ENCODE measurements at places on chromosomes 16 and 17.

DNA sequence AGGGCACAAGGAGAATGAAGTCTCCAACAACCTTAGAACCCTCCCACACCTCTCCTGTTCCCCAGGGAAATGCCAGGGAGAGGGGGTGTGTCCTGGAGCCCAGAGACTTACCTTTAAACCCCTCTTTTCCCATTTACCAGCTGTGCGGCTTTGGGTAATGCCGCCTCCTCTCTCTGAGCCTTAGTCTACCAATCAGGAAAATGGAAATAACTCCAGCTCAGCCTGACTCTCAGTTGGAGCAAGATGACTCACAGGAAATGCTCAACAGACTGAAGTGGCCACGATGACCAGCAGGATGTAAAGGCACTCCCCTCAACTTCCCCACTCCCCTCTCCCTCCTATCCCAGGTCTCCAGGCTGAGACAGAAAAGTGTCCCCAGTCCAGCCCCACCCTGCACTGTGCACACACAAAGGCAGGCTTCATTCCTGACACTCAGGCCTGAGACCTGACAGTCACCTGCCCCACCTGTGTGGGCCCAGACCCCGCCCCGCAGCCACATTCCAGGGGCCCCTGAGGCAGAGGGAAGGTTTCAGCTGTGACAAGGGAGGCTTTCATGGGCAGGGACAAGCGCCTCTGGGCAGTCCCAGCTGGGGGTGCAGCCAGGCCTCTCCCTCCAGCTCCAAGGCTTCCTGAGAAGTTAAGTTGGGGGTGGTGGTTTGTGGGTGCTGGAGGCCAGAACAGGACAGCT is 3.0 kb upstream of the KRT15 start:
- no peak for DNase-seq

- peak; percentile 45 for DNase-seq
These were observed 475.0 kb downstream of the HS3ST3B1 start for GRCh38 chr17:14775731-14776492.

DNA sequence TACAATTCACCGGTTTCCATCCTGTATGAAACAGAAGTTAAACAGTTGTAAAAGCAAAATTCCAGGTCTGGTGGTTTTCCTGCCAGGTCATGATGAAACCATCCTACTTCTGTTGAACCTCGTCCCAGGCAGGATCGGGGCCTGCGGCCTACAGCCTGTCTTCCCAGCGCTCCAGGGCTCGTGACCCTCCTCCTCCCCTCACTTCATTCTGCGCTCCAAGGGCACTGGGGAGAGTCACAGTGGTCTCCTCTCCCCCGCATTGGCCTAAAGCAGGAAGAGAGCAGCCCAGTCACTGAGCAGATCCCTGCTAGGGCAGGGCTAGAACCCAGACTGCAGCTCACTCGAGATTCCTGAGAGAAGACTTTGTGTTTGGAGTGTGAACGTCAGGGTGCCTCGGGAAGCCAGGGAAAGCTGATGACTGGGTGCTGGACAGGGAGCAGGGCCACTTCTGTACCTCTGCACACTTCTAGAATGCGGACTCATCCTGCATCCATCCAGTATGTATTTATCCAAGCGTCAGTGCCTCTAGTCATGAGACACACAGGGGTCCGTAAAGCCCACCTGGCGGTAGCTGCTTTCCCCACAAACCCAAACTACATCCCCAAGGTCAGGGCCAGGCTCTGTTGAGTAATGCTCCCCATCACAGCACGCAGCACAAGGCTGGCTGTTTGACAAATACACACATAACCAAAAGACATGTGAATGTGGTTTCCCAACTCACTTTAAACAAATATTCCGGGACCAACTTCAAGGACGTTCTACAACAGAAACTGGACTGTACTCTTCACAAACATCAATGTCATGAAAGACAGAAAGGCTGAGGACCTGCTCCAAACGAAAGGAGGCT is 1.7 kb upstream of the ITGAE start:
- DNase-seq, result peak; percentile 70

GRCh38 chr16:3787924-3788661 is 70.8 kb upstream of the TRAP1 start:
- DNase-seq, result no peak

GRCh38 chr16:15836965-15837611 is 19.7 kb downstream of the MYH11 start:
- no peak for DNase-seq

DNA sequence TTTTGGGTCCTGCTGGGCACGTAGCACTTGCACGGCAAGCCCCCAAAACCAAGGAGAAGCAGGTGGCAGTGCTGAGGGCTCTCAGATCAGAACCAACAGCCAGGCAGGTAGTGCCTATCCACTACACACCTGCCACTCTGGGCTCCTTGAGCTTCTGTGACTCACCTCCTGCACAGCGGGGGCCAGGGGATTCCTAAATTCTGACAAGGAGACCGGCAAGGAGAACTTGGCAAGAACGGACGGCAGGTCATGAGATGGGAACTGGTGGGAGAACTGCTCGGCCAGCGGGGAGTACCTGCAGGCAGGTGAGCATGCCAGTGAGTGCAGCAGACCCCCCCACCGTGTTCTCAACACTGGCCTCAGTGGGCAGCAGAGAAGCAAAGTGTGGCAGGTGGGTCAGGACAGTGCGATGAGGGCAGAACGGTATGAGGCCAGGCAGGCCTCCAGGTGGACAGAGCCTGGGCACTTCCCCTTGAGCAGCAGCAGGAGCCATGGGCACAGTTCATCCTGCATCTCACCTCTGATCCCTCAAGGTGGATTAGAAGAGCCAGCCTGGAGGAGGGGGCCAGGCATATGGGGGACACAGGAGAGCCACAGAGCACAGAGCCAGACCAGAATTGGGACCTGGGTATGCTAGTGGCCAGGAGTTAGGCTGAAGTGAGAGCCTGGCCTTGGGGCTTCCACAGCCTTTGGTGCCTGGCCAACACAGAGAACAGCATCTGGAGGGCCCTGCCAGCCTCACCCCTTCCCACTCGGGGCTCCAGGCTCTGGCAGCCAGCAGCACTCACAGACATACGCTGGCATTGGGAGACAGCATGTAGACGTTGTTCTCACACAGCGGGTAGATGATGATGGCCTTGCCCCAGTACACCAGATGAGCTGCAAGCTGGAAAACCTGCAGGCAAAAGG is 14.7 kb downstream of the MPG start:
- DNase-seq, result no peak

DNA sequence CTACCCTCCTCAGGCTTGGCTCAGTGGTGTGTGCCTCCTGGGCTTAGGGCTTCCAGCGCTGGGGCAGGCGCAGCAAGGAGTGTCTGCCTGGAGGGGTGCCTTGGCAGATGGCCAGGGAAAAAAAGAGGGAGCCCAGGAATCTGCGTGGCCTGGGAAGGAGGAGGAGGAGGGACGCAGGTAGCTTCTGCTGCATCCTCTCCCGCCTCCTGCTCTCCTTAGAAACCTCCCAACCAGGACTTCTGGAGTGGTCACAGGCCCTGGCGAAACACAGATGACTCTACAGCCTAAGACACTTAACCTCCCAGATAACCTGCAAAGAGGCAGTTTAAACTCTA is 7.3 kb upstream of the BCAR1 start:
- no peak for DNase-seq

GRCh38 chr17:43405861-43406260 is 7.1 kb downstream of the ARL4D start:
- DNase-seq, result no peak

DNA sequence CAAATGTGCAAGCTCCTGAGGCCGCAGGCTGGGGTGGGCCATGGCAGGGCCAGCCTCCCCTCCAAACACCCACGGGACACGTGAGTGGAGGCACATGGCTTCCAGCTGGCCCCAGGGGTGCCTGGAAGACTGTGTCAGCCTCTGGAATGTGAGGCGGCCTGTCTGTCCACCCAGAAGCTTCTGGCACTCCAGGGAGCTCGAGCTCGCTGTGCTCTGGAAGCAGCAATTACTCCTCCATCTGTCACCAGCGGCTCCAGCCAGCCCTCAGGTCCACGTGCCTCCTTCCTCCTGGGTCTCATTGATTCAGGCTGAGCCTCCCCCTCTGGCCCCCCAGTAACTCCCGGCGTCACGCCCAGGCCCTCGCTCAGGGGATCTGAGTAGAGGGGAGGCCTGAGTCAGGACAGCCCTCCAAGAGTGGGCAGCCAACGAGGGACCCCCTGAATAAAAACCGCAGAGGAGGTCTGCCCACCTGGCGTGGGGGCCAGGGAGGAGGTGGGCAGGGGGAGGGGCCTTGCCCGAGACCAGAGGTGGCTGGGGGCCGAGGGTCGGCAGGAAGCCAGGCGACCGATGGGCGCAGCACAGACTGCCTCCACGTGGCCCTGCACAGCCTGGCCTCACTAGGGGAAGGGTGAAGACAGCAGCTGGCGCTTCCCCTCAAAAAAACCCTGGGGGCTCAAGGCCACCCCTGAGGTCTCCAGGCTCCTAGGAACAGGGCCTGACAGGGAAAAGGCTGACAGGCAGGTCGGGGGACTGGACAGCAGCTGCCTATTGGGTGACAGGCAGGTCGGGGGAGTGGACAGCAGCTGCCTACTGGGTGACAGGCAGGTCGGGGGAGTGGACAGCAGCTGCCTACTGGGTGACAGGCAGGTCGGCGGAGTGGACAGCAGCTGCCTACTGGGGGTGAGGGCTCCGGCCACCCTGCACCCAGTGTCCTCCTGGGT is 11.9 kb downstream of the PIEZO1 start:
- no peak for DNase-seq

DNA sequence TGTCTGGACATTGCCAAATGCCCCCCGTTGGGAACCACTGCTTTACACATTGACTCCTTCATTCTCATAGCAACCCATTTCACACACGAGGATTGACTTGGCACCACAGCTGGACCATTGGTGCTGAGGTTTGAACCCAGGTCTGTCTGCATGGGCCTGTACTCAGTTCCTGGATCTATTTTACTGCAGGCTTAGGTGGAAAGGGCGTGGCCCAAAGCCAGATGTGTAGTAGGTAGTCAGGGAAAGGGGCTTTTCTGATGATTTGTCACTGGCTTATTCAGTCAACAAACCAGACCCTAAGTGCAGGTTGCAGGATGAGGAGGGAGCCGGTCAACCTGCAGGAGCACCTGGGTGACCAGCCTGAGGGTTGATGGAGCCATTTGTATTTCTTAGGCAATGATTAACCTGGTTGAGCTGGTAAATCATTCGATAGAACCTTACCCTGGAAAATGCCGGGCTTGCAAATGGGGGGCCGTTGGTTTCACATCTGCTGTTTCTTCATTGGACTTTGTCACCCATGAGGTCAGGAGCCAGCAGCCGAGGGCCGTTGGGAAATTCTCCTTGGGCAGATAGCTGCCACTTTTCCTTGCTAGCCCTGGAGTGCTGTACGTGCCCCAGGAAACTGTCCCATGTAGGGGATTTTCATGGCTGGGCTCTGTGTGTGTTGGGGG is 104.4 kb downstream of the CMIP start:
- no peak for DNase-seq

DNA sequence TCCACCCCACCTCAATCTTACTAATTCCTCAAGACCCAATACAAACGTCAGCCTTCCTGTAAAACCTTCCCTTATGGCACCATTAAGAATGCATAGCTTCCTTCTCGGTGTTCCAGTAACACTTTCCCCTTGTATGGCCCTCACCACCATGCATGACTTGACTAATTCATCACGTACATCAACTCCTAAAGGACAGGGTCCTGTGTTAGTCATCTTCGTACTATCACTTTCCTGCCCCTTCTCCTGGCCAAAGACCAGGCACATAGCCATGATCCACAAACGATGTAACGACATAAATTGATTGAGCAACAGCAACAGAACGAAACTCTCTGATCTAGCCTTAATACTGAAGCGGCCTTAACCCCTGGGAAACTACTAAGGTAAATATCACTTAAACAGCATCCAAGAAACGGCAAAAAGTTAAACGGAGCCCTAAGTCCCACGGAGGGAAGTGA is 612 bp downstream of the PSMD12 start:
- DNase-seq, result peak; percentile 54

DNA sequence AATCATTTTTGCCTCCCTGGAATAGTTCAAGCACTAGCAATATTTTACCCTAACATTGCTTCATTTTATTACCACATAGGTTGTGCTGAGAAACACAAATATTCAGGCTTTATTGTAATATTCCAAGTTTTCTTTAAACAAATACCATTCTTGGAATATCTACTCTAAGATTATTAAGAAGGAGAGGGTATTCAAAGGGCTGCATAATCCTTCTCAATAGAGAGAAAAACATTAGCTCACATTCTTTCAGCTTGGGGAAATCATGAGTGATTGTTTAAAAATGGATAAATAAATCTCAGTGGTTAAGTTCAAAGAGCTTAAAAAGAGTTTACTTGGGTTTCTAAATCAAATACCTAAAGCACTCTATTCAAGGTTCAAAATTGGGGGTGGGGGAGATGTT is 111.9 kb upstream of the CORO6 start:
- no peak for DNase-seq

- DNase-seq, result peak; percentile 49
These were observed 58.0 kb upstream of the HNF1B start for GRCh38 chr17:37802712-37803416.

DNA sequence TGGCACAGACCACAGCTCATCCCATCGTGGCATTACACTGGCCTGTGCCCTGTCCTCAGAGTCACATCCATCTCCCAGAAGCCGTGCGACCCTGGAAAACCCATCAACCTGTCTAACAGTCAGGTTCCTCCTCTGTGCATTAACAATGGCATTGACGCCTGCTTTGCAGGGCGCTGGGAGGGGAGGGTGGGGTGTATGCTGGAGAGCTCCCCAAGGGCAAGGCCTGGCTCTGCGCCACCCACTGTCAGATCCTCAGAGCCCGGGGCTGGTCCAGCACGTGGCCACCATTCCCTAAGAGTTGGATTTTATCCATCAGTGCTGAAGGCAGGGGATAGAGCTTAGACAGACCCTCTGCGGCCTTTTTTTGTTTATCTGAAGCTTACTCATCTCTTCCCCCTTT is 28.7 kb downstream of the NOS2 start:
- no peak for DNase-seq

DNA sequence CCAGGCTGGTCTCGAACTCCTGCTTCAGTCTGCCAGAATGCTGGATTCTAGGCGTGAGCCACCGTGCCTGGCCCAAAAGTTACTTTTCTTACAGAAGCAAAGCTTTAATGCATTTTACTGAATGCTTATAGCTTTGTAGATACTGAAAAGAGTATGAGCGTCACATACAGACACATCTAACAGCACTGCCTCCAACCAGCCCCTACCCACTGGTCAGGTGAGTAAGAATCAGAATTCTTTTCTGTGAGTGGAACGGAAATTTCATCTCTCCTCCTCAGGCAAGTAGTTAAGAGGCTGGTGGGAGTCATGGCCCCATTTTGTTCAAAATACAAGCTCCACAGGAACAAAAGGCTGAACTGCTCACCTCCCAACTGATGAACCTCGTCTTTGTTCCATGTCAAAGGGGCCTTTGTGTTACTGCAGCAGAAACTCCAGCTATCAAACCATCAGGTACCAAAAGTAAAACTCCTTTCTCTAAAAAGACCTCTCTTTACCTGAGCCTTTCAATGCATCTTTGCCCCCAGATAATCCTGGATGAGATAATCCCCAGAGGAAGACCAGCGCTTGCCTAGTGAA is 92.4 kb upstream of the RPH3AL start:
- no peak for DNase-seq

GRCh38 chr16:1509307-1510221 is 16.4 kb downstream of the TELO2 start:
- no peak for DNase-seq

GRCh38 chr17:27514595-27515413 is 58.6 kb downstream of the KSR1 start:
- no peak for DNase-seq

GRCh38 chr16:1206786-1207185 is 18.3 kb downstream of the TPSG1 start:
- DNase-seq, result no peak
